ENCODE measurements at places on chromosomes 3 and 15. TPM values are rescaled to one million over a fixed set of nuclear protein-coding genes. Genes with fewer than 3 reads are reported as not detected.

GRCh38 chr3:160027541-160028195 is 39.0 kb downstream of the IL12A start:
- peak overlapping the region; percentile 25 for H3K4me3 ChIP-seq
- DNase-seq, result peak; percentile 21
- peak overlapping the region; percentile 92 for H3K27ac ChIP-seq
- no peaks in the 10 kb centered on the region for H3K36me3 ChIP-seq
- H3K4me1 ChIP-seq, result peaks cover 39% of the 10 kb centered on the region
- no peaks in the 10 kb centered on the region for H3K27me3 ChIP-seq

GRCh38 chr15:71612869-71613268 is 197.5 kb upstream of the NR2E3 start:
- H3K27ac ChIP-seq, result no peak overlapping the region
- H3K27me3 ChIP-seq, result peaks cover 4% of the 10 kb centered on the region
- no peak for DNase-seq
- no peaks in the 10 kb centered on the region for H3K36me3 ChIP-seq
- no peak overlapping the region for H3K4me3 ChIP-seq

The GOLGA8T gene
- not detected for total RNA-seq

The SERPINI2 gene
- total RNA-seq, result not detected

The SLC2A2 gene
- total RNA-seq, result not detected
